ENCODE measurements at places on chromosomes 5 and 9. TPM values are rescaled to one million over a fixed set of nuclear protein-coding genes. Genes with fewer than 3 reads are reported as not detected.

DNA sequence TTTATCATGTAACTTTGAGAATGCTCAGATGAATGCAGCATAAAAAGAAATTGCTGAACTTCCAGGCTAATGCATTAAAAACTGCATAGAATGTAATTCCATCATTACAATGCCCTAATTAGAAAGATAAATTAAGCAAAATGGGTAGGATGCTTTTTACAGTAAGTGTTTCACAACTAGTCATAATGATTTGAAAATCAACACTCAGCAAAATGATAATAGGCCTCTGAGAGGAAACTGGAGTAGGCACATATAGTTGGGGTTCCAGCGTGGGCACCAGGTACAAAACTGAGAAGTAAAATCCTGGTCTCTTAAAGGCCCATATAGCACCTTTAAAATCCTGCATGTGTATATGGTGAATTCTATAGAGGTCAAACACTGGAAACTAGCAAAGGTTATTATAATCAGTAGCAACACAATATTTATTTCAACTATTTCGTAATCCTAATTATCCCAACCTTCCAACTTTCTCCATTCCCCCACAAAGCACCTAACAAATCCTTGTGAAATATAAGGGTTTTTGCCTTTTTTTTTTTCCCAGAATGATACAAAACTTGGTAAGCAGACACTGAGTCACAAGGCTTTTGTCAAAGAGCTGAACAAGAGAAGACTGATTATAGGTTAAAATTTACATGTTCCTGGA, 108.0 kb upstream of the NR5A1 start:
- DNase-seq, result no peak

- no peak for DNase-seq
These were observed 178.5 kb downstream of the ADAMTS12 start for GRCh38 chr5:33713136-33713765.

- no peak for DNase-seq
These were observed 244.6 kb upstream of the EFNA5 start for GRCh38 chr5:107915176-107915812.

Gene MUSK
- total RNA-seq, result under 0.01 TPM

- DNase-seq, result peak; percentile 76
These were observed 41.4 kb upstream of the DNAH5 start for GRCh38 chr5:13985731-13986418.

Gene ABLIM3
- total RNA-seq, result 7.4 TPM

DNA sequence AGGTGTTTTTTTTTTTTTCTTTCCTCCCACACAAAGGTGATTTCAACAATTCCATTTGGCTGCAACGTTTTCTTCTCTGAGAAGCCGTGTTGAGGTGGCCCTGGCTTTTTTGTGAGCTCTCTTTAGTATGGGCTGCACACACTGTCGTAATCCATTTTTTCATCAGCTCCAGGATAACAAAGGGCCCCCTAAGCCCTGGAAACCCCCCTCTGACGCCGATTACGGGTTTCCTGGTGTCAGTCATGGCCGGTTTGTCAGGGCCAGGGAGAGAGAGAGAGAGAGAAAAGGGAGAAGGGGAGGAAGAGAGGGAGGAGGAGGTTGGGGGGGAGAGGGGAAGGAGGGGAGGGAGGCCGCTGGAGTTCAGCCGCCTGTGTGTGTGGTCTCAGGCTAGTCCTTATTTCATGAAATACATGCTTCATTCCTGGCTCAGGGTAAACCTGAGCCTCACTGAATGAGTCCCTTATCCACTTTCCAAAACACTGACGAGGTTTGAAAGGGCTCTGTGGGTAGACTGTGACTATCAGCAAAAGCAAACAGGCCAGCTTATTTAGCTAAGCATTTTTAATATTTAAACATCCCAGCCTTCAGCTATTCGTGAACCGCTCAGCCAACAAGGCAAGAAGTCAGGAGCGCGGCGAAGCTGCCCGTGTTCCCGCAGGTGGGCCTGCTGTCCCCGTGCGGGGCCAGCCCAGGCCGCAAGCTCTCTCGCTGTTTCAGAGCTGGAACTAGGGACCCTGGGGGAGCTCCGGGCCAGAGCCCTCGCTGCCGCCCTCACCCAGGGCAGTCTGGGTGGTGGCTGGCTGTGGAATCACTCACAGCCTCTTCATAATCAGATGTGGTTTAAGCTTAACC, 172.8 kb downstream of the ERCC6L2 start:
- peak; percentile 88 for DNase-seq

Gene SH3GLB2
- 38.6 TPM for total RNA-seq

Gene BNC2
- total RNA-seq, result 51.3 TPM

DNA sequence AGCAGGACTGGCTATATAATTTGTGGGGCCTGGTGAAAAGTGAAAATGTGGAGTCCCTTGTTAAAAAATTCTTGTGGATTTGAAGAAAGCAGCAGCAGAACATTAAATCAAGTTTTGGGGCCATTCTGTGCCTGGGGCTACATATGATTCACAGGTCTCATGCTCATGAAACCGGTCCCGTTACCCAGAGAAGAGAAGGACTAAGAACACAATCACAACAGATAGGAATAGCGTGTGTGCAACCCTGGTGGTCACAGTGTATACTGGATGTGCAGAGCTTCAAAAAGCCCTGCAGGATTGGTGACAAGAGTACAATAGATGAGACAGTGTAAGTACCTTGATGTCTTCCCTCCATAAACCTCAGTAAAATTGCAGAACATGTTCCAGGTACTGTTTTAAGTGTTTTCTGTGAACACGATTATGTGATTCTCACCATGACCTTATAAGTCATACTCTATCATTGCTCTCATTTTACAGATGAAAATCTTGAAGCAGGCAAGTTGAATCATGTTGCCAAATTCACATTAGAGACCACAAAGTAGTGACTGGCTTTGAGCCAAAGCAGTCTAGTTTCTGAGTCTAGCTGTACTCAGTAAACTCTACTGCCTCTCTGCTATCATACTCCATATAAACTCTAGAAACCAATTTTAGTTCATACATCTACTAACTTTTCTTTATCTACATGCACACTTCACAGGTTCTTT, 636.5 kb downstream of the TAF11L14 start:
- DNase-seq, result no peak

- DNase-seq, result no peak
These were observed 11.0 kb downstream of the SPINK14 start for GRCh38 chr5:148179234-148179824.
